ENCODE measurements at places on chromosomes 3 and 15.

- DNase-seq, result no peak
Observed at GRCh38 chr15:96870580-96870979, 540.1 kb downstream of the NR2F2 start.

- no peak for DNase-seq
Observed at GRCh38 chr15:40360015-40360414, 2.0 kb downstream of the DISP2 start.

DNA sequence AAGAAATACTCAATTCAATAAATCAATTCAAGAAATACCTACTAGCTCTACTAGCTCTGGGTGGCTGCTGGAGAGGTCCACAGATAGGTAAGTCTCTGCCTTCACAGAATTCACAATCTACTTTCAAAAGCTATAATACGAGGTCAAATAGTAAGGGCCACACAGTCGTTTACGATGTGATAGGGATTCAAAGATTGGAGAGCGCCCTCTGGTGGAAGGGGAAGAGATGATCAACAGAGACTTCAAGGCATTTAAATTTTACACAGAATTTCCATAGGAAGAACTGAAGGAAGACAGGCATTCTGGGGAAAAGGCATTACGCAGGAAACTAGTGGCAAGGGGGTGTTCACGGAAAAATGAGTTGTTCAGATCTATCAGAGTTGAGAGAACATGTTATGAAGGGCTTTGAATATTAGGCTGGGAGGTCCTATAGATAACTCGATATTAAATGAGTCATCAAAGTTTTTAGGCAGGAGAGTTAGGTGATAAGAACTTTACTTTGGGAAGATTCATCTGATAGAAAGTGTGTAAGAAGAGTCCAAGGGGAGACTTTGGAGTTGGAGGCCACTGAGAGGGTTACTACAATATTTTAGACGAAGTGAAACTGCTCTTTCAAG is 128.8 kb downstream of the FRMD5 start:
- peak; percentile 26 for DNase-seq

GRCh38 chr15:75680007-75680789 is 32.5 kb downstream of the CSPG4 start:
- no peak for DNase-seq

DNA sequence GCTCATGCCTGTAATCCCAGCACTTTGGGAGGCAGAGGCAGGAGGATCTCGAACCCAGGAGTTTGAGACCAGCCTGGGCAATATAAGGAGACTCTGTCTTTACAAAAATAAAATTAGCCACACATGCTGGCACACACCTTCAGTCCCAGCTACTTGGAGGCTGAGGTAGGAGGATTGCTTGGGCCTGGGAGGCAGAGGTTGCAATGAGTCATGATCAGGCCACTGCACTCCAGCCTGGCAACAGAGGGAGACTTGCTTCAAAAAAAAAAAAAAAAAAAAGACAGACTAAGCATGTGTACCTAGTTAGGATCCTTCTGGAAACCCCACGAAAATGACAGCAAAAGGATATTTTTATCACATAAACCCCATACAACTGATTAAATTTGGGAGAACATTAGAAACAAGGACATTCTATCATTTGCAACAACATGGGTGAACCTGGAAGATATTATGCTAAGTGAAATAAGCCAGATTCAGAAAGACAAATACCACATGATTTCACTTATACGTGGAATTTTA is 44.9 kb downstream of the METTL6 start:
- DNase-seq, result no peak

GRCh38 chr3:71250026-71250425 is 333.5 kb downstream of the FOXP1 start:
- DNase-seq, result no peak

DNA sequence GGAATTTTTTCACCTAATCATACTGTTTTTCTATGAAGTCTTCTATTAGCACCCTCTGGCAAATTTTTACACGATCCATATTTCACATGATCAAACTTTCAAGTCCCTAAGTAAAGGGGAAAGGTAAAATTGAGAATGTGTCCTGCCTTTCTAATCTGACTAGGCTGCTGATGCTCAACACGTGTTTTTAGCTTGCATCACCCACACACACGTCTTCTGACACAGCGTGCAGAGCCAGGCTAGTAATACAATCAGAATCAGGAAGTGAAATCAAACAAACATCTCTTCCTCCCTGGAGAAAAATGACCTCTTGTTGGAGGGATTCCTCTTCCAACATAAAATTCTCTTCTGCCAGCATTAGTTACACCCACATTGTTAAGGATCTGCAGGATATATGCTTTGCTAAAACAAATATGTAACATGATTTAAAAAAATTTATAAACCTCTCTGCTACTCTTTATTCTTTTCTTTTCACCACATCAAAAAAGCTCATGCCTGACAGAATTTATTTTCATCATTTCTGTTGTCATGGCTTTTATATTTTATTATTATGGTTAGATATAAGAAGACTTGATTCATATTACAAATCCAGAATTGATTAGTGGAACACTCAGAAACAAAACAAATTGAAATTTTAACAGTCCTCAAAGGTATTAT is 122.4 kb downstream of the RAP2B start:
- peak; percentile 6 for DNase-seq

GRCh38 chr3:116083683-116084082 is 361.6 kb downstream of the LSAMP start:
- no peak for DNase-seq

DNA sequence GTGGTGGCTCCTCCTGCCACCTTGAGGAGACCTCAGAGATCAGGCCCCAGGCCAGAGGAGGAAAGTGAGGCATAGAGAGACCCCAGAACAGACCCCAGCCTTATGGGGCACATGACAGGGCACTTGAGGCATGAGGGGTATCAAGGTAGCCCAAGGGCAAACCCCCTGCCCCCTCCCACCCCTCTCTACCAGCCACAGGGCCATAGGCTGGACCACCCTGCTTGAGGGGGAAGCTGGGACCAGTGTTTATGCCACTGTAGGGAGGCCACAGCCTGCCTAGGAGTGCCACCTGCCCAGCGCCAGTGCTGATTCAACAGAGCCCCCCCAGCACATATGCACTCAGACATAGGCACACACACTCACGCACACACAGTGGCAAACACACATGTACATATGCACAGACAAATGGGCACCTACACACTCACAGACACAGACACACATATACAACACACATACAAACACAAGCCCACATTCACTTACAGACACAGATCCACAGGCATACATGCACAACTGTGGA is 10.3 kb downstream of the MYL3 start:
- DNase-seq, result no peak

DNA sequence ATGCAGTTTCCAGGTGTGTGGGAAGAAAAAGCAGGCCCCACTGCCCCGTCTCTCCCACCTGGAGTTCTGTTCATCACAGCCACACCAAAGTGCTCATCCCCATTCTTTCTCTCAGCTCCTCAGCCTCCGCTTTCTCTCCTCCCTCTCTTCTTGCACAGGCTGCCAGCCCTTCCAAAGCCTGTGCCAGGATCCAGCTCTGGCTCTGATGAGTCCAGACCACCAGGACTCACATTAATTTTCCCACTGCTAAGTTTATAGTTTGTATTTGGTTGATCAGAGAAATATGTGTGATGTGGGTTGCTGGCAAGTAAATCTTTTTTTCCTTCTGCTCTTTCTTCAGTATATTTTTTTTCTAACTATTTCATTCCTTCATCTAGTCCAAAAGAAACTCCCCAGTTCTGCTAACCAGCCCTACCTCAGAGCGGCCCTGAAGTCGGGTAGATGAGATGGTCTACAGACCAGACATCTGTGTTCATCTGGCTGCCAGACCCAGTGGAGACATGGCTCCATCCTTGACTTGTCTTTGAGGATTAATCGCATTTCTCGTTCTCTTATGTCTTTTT is 49.8 kb downstream of the BOC start:
- DNase-seq, result no peak

- DNase-seq, result no peak
Observed at GRCh38 chr3:123774474-123774873, 109.7 kb downstream of the MYLK start.

DNA sequence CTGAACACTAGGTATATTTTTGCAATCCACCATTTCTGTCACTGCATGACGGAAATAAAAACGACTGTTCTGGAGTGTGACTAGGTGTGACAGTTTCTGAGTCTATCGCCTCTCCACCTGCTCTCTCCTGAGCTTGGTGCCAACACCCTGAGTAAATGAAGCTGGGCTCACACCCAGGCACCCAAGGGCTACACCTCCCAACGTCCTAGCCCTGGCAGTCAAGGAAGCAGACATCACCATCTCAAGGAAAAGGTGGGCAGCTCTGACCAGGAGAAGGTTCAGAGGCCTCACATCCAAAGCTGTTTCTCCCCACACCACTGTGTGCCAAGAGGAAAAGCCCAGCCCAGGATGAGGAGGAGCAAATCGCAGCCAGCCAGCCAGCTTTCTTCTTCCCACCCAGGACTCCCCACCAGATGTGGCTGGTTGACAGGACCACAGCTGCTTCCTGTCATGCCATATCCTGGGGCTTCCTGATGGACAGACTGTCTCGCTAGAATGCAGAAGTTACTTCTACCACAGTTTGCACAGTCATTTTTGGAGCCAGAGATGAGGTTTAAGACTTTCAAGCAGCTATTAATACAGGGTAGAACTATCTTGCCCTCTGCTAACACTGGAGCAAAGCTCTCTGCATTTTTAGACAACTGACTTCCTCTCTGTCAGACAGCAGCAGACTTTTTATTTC is 3.3 kb downstream of the SCAMP2 start:
- DNase-seq, result no peak

- no peak for DNase-seq
Observed at GRCh38 chr3:65436580-65436979, 602.1 kb downstream of the MAGI1 start.

- DNase-seq, result no peak
Observed at GRCh38 chr3:181757694-181758306, 46.1 kb downstream of the SOX2 start.

DNA sequence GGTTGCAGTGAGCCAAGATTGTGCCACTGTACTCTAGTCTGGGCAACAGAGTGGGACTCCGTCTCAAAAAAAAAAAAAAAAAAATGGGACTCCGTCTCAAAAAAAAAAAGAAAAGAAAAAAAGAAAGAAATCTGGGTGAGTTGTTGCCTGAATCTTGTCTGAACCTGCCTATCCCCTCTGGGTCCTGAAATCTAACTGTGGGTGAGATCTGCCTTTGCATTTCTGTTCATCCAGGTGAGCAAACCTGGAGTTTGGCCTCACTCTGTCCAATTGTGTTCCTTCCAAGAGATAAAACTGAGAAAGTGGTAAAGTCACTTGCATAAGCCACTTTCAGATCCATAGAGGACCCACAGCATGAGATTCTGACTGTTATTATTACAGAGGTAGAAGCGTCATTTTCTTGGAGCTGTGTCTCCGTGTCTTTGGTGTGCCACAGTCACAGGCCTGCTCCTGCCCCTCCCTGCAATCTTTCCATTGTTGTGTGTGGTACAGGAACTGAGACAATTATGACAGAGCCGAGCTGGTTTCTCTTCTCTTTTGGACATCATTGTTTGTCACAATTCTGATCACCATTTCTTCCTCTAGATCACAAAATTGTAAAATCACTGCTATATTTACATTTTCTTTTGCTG is 235.9 kb downstream of the LPP start:
- no peak for DNase-seq

- DNase-seq, result no peak
Observed at GRCh38 chr15:39243396-39243795, 337.5 kb upstream of the THBS1 start.

GRCh38 chr15:92808598-92809063 is 91.5 kb upstream of the CHD2 start:
- DNase-seq, result no peak

DNA sequence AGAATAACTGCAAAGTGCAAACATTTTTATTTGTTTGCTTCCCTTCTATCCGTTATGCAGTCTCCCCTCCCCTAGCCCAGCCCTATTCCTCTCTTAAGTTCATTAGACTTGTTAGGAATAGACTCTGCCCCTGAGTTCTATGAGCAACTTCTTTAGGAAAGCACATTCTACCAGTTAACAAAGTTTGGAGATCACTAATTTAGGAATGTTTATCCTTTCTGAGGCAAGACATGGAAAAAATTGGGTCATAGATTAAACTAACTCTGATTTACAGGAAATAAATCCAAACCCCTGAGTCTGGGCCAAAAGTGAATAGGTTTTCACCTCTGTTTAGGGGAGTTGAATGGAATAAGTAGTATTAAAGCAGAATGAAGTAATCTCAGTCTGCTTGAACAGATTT is 34.4 kb downstream of the C3orf80 start:
- DNase-seq, result no peak

GRCh38 chr3:29977360-29977759 is 629.0 kb upstream of the TGFBR2 start:
- no peak for DNase-seq
